ENCODE measurements at places on chromosomes 7 and 10.

DNA sequence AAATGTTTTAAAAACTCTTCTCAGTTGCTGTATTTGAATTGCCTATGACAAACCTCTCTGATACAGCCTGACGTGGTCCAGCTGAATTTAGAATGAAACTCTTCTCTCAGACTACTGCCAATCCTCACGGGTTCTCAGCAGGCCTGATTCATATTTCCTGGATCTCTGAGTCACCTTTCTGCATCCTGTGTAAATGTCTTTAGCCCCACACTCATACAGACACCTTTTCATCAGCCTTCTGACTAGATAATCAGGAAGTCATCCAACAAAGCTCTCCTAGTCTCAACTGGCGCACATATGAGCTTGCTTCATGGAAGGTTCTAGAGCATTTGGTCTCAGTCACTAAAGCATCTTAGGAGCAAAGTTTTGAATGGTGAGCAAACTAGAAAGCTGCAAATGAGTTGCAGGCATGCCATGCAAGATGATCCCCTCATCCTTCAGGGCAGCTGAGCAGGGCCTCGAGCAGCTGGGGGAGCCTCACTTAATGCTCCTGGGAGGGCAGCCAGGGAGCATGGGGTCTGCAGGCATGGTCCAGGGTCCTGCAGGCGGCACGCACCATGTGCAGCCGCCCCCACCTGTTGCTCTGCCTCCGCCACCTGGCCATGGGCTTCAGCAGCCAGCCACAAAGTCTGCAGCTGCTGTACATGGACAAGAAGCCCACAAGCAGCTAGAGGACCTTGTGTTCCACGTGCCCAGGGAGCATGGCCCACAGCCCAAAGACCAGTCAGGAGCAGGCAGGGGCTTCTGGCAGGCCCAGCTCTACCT, 182.8 kb downstream of the ARHGAP12 start:
- peak; percentile 43 for DNase-seq

GRCh38 chr7:16062269-16062668, 359.1 kb downstream of the CRPPA start:
- DNase-seq = no peak

DNA sequence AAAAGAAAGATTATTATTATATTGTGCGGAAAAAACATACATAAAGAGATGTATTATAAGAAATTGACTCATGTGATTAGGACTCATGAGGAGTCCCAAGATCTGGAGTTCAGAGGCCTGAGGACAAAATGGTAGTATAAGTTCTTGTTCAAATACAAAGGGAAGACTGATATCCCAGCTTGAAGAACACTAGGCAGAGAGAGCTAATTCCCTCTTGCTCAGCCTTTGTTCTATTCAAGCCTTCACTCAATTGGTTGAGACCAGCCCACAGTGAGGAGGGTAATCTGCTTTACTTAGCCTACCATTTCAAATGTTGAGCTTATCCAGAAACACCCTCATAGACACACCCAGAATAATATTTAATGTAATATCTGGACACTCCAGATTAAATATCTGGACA, 1683.8 kb downstream of the REEP3 start:
- DNase-seq = no peak

- no peak for DNase-seq
These were observed 405.9 kb upstream of the KLF6 start for GRCh38 chr10:4190876-4191275.

Measured in Kasumi-1 (cell line).